ENCODE measurements at places on chromosomes 6 and 20. TPM values are rescaled to one million over a fixed set of nuclear protein-coding genes. Genes with fewer than 3 reads are reported as not detected.

Gene OR12D3
- not detected for total RNA-seq

Gene TGM3
- not detected for total RNA-seq

Gene TPBG
- total RNA-seq: 6.8 TPM

Gene PPP1R14C
- total RNA-seq: 6.6 TPM

Gene BHLHE23
- not detected for total RNA-seq

Measured in Peyer's patch (tissue), 4 donors.